ENCODE measurements at places on chromosomes 5 and 9.

GRCh38 chr9:15499139-15499538 lies 11.6 kb downstream of the PSIP1 start:
- DNase-seq = no peak

GRCh38 chr5:60927450-60927849 lies 17.4 kb downstream of the ERCC8 start:
- no peak for DNase-seq

GRCh38 chr5:78903861-78904260 lies 81.2 kb downstream of the ARSB start:
- DNase-seq = no peak

- no peak for DNase-seq
Observed at GRCh38 chr9:104740621-104741020, 6.9 kb upstream of the NIPSNAP3A start.

DNA sequence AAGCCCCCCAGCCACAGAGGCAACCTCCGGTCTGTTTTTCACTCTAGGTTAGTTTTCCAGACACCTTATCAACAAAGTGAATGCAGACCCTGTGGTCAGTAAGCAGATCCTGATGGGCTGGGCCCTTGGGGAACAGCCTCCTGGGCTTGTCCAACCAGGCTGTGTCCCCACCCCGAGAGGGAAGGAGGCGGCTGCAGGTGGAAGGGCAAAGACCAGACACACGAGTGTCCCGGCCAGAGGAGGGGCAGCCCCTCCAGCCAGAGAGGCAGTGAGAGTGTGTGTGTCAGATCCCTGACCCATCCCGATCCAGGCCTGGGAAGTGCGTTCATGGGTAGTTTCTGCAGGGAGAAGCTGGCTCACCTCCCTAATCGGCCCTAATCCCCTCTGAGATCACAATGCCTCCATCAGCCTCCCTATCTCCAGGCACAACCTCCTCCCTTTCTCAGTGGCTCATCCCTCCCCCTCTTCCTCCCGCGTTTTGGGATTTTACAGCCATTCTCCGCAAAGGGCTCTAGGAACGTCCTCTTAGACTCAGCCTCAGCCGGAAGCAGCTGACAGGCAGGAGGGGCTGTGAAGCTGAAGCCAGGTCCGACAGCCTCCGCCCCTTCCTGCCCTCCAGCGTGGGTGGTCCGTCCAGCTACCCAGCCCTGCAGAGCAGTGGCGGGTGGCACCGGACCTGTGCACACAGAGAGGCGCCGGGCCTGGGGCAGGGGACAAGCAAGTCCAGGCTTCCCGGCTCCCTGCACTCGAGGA lies 9.7 kb downstream of the SLC12A7 start:
- no peak for DNase-seq

Measured in hematopoietic multipotent progenitor cell treated with erythropoietin and hydrocortisone succinate and interleukin-3 and kit ligand, for 15 days (in vitro differentiated cells).